ENCODE measurements at places on chromosomes 13 and 19.
A peak's percentile ranks its signal among the peaks of the same experiment; 100 is the strongest.

GRCh38 chr13:109243311-109243951 lies 543.0 kb downstream of the IRS2 start:
- no peak for DNase-seq

- DNase-seq: no peak
Measured at GRCh38 chr13:84130495-84131114, 248.3 kb upstream of the SLITRK1 start.

- no peak for DNase-seq
Measured at GRCh38 chr13:80574113-80574850, 233.4 kb upstream of the SPRY2 start.

DNA sequence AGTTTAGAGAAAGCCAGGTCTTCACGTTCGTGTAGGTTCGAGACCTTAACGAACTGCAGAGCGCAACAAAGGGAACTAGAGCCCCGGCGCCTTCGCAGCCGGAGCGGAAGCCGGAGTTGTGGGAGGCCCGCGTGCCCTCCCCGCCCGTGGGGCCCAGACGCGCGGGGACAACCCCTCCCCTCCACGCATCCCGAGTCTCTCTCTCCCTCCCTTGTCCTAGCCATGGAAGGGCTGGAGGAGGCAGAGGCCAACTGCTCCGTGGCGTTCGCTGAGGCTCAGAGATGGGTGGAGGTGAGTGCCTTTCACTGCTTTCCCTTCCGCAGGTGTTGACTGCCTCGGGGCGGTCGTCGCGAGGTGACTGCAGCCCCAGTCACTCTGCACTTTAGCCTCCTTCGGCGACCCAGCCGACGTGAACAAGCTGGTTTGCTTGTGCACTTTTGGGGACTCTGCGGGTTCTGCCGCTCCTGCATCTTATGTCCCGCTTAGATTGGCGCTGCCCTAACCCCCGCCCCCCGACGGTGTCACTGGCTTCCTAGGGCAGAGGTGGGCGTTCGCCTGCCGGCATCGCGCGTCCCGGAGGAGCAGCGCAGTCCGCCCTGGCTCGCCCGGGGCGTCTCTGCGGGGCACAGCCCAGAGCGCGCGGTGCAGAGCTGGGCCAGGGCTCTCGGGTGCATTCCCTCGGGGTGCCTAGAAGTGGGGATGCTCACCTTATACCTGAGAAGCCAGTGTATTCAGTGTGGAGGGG lies 478 bp downstream of the LMO7 start:
- DNase-seq: peak; percentile 30

GRCh38 chr19:47231215-47232054 lies 436 bp upstream of the BBC3 start:
- DNase-seq: peak; percentile 60

GRCh38 chr19:48600679-48601417 lies 5.7 kb upstream of the SPACA4 start:
- DNase-seq: no peak

GRCh38 chr13:44292545-44292944 lies 81.1 kb upstream of the SERP2 start:
- DNase-seq: no peak

Measured in nucleus accumbens (tissue), 56 donors.